Uterus (tissue), 4 donors: ENCODE measurements at places on chromosomes 1 and 21.

- no peak for DNase-seq
Observed at GRCh38 chr1:9721606-9722377, 70.3 kb downstream of the PIK3CD start.

GRCh38 chr1:233361876-233362275 is 34.4 kb downstream of the MAP3K21 start:
- no peak for DNase-seq

DNA sequence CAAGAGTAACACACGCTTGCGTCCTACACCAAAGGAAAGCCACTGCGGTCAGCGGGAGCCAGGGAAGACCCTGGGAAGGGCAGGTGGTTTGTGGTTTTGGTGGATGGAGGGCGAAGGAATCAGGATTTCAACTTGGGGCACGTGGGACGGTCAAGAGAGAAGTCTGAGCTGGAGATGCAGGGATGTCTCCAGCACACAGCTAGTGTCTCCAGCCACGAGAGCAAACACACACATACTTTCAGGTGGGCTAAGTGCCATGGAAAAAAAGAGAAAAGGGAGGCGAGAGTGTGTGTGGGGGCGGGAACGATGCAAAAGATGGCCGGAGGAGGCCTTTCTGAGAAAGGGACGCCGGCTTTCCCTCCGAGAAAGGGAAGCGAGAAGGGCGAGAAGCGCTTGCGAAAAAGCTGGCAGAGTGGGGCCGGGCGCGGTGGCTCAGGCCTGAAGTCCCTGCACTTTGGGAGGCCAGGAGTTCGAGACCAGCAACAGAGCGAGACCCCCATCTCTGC is 1.4 kb upstream of the SRRM1 start:
- DNase-seq, result peak; percentile 51

DNA sequence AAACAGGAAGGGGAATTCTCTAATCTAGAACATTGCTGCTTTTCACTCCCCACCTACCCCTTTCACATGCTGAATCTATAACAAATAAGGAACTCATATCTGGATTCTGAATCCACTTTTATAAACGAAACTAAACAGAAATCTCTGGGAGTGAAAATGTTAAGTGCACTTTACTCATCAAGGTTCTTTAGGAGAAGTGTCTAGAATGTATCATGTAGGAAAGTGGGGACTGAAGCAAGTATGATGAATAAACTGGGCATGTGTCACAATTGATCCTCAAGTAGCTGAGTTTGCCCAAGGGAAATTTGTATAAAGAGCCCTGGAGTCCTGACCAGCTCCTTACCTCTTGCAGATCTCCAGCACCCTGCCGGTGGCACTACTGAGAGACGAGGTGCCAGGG is 19.8 kb downstream of the AVPR1B start:
- DNase-seq, result no peak

- DNase-seq, result no peak
Observed at GRCh38 chr1:204867666-204868339, 2.9 kb upstream of the NFASC start.

- DNase-seq, result no peak
Observed at GRCh38 chr1:244346972-244347618, 104.6 kb downstream of the ADSS2 start.

GRCh38 chr1:82065916-82066315 is 265.2 kb downstream of the ADGRL2 start:
- no peak for DNase-seq

DNA sequence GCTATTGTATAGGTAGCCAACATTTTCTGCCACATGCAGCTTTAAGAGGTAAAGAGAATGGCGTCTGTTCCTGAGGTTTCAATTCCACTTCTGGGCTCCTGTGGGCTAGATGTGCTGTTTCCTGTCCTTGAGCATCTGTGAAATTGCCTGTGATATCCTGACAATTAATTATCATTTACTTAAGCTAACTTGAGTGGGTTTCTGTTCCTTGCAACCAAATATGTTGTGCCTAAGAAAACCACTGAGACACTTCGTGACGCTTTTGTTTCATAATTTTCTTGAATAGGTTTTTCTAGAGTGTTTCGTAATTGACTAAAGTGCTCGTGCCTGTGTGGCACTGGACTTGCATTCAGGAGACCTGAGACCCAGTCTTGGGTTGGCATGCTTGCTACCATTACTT is 127.3 kb upstream of the POU3F1 start:
- no peak for DNase-seq

DNA sequence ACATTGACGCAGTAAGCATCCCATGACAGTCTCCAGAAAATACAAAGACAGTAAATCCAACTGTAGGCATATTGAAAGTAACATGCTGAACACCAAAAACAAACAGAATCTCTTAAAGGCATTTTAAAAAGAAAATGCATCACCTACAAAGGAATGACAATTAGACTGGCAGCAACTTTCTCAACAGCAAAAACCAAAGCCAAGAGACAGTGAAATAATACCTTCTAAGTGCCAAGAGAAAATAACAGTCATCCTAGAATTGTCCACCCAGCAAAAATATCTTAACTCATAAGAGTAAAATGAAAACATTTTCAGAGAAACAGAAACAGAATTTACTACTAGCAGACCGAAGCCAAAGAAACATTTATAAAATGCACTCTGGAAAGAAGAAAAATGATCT is 20.0 kb downstream of the CCDC185 start:
- no peak for DNase-seq

- no peak for DNase-seq
Observed at GRCh38 chr1:8455700-8456307, 137.9 kb downstream of the SLC45A1 start.

DNA sequence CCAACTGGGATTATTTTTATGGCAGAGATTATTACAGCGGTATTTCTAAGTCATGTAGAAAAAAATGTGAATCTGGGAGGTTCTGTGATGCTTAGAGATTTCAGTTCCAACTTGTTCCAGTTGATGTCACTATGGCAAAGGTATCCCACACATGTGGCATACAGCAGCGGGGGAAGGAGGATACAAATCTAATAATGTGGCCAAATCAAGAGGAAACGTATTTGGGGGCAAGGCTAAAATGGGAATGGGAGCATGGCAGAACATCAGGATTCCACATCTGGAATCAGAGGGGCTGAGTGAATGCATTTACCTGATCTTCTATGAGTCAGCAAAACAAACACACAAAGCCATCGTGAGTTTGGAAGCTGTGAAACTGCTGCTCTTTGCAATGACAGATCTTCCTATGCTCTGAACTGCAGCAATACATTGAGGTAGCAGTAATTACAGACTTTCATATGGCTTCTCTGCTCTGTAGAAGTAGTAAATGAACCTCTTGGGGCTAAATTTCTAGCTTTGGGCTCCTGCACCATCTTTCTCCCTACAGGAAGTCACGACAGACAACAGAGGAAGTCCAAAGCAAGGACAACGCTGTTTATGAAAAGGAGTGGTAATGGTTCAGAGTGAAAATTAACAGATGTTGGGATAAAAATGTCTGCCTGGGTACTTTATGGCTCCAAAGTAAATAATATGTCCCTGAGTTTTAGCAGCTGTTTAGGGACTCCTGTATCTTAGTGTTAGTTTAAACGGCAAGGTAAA is 55.5 kb downstream of the GABPA start:
- DNase-seq, result no peak
